Brain (organoid and tissue), 16 donors: ENCODE measurements at places on chromosomes 4 and X.

- DNase-seq = no peak
Measured at GRCh38 chr4:109576462-109576861, 16.4 kb downstream of the MCUB start.

DNA sequence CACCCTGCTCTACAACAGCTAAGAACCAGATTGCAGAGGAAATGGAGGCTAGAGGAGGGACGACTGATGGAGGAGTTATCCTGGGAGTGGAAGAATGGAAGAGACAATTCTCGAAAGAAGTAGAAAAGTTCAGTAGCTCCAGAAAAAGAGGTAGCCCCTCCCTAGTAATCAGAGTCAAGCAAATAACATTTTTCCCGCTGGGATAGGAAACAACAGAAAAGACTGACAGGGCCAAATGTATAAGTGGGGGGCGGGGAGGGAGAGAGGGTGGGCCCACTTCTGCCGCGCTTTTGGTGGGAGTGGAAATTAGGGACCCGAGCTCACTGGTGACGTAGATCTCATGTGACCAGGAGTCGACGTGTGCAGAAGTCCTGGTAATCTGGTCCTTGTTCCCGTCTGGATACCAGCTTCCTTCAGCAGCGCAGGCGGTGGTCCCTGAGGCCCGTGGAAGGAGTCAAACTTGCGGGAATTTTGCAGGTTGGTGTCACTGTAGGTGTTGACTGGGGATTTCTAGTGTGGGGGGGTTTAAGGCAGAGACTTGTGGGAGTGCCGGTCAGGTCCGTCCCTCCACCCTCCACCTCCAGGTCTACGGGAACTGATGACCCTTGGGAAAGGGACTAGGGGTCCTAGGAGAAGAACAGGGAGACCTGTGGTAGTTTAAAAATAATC, at the start of gene TCEAL9:
TSS of gene TCEAL9 (plus strand) at position 377 of the 669 bp plus-strand sequence. CDS start 1,179 bp downstream, outside the sequence.
- DNase-seq = peak; percentile 90

GRCh38 chr4:6730603-6731317, 14.8 kb downstream of the BLOC1S4 start:
- no peak for DNase-seq

GRCh38 chr4:28010577-28011240, 1150.1 kb downstream of the STIM2 start:
- no peak for DNase-seq

- peak; percentile 33 for DNase-seq
Measured at GRCh38 chr4:100022792-100023222, 72.7 kb upstream of the H2AZ1 start.

DNA sequence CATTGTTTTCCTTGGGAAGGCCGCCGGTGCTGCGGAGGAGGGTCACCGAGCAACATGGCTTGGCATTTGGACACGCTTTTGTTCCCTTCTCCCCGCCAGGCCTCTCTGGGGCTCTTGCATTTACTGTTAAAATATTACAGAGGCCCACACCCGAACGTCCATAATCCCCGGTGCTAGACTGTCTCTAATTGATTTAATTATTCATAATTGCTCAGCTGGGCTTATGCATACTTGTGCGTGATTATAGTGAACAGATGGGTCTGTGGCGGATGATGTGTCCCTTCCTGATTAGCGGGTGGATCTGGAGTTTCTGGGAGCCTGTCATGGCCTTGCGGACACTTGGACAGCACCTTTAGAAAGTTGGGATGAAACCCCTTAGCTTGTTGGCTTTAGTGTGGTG, 100.2 kb upstream of the MSX1 start:
- DNase-seq = peak; percentile 60

GRCh38 chr4:2241410-2242353, at the start of the genes HAUS3 and POLN:
Gene HAUS3, minus strand, starts transcription at chr4:2242121. Its CDS starts 1,175 bp downstream, at chr4:2240946.
Gene POLN, minus strand, starts transcription at chr4:2242121. Its CDS starts 12,890 bp downstream, at chr4:2229231.
- peak; percentile 98 for DNase-seq

- DNase-seq = no peak
Measured at GRCh38 chr4:30811296-30811695, 91.1 kb downstream of the PCDH7 start.

DNA sequence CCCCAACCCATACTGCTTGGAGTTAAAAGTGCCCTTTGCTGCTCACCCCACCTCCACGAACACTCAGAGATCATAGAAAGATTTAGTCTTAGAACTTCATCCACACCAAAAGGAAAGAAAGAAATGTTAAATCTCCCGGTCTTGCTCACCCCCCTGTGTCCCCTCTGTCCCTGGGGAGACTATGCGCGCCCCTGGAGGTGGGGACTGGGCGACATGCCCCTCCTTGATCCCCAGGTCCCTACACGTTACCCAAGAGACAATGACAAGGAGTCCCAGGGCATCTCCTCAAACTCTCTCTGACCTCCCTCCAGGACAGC, 620 bp downstream of the ITM2A start:
- no peak for DNase-seq

- no peak for DNase-seq
Measured at GRCh38 chrX:106611317-106611678, 480 bp upstream of the RADX start.

GRCh38 chr4:81505004-81505598, 33.4 kb upstream of the RASGEF1B start:
- no peak for DNase-seq

GRCh38 chr4:21226637-21227538, 526.6 kb downstream of the PACRGL start:
- DNase-seq = no peak

- no peak for DNase-seq
Measured at GRCh38 chrX:107730991-107731766, 44.4 kb downstream of the TSC22D3 start.

GRCh38 chr4:74112399-74113105, 13.6 kb upstream of the CXCL2 start:
- no peak for DNase-seq

GRCh38 chrX:287670-288069, 6.5 kb downstream of the PLCXD1 start:
- DNase-seq = no peak

DNA sequence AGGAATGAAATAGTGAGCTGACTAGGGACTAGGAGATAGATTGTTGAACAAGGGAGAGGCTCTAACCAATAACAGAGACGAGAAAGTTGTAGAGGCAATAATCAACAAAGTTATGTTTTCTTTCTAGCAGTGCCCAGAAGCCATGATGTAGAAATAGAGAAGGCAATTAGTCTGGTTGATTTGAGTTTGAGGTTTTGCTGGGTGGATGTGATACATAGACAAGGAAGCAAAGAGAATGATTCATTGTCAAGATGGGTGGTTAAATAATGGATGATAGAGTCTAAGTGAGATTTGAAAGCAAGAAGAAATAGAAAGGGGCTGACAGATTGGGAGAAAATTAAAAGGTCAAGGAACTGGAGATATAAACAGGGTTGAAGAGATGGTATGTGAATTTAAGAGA, 11.2 kb downstream of the RBM41 start:
- DNase-seq = no peak

- DNase-seq = no peak
Measured at GRCh38 chr4:182488896-182489295, 245.7 kb downstream of the TENM3 start.

DNA sequence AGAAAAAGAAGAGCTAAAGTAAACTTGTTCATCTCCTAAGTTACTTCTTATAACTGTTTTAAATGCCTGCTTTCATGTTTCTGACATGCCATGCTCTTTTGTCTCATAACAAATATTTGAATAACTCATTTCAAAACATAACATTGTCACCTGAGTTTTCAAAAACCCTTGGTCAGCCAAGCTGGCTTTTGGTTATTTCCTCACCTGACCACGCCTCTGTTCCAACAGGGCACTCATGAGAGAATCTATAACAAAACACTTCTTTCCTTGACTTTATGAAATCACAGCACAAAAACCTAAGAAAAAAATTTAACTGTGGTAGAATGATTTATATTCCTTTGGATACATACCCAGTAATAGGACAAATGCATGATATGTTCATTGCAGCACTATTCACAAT, 172.9 kb upstream of the GALNT7 start:
- no peak for DNase-seq

GRCh38 chr4:7703688-7704087, 236.0 kb downstream of the AFAP1 start:
- DNase-seq = no peak

DNA sequence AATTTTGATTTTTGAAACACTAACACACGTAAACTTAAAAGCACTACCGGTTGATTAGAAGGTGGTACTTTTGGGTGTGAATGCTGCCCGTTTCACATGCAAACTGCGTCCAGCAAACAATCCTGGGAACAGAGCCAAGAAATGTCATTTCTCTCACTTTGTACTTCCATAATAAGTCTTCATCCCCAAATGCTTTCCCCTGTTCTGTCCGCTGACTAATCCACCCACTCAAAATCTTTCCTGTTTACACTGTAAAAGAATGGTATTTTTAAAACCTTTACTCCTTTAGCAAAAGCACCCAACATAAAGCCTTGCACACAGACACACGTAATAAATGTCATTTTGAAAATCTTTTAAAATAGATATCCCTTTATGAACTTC, 39.1 kb upstream of the PDLIM5 start:
- peak; percentile 47 for DNase-seq

- DNase-seq = no peak
Measured at GRCh38 chr4:24771241-24771640, 24.1 kb upstream of the SOD3 start.

DNA sequence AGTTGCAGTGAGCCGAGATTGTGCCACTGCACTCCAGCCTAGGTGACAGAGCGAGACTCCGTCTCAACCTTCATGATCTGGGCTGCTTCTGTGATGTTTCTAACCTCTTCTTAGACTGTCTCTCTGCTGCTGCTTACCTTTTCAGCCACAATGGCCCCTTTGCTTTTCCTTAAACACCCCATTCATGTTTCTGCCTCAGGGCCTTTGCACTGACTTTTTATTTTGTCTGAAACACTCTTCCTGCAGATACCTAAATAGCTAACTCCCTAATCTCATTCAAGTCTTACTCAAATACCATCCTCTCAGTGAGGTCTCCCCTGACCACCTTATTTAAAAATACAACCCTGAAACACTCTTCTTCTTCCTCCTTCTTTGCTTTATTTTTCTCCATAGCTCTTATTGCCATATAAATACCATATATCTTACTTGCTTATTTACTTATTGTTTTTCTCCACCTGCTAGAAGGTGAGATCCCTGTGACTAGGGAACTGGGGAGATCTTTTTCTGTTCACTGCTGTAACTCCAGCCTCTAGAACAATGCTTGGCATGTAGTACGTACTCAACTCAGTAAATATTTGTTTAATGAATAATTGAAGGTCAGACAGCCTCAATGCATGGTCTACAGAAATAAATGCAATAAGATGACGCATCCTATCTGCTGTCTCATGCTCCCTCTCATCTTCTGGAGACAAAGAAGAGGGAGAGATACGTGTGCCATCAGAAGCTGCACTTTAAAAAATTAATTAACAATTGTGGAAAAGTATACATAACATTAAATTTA, 43.8 kb upstream of the SETD7 start:
- no peak for DNase-seq

GRCh38 chr4:18568600-18568999, 547.0 kb upstream of the LCORL start:
- DNase-seq = peak; percentile 67

GRCh38 chrX:44914532-44915198, 41.7 kb downstream of the KDM6A start:
- DNase-seq = no peak

- DNase-seq = no peak
Measured at GRCh38 chrX:12986164-12986779, 11.4 kb downstream of the TMSB4X start.

DNA sequence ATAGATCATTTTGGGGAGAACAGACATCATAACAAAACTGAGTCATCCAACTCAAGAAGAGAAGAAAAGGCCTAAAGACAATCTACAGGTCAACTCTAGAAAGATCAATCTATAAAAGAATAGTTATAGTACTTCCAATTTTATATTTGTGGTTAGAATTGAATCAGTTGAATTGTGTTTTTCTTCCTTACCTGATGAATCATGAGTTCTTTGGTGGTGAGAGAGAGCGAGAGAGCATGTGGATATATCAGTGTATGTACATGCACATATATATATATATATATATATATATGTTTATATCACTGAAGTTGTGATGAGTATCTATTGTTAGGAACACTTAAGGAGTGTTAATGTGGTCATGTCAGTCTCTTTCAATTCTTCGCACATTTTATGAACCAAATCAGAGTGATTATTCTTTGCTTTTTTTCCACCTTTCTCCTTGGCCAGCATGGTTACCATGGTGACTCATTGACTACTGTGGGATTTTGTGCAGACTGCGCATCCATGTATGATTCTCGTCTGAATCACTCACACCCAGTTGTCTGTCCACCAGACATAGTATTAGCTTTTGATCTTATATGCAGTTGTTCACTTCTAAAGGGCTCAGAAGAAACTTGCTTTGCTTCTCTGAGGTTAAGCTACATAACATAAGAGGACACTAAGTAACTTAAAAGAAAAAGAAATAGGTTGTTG, 90.4 kb upstream of the RAB40AL start:
- peak; percentile 7 for DNase-seq

- no peak for DNase-seq
Measured at GRCh38 chrX:13690836-13691235, 1.9 kb downstream of the RAB9A start.

GRCh38 chr4:40264995-40265909, 68.4 kb downstream of the RHOH start:
- peak; percentile 15 for DNase-seq

- DNase-seq = peak; percentile 4
Measured at GRCh38 chrX:84865113-84865512, 138.6 kb upstream of the APOOL start.

GRCh38 chrX:68669094-68669860, 21.8 kb downstream of the STARD8 start:
- DNase-seq = peak; percentile 3

- DNase-seq = no peak
Measured at GRCh38 chrX:139081965-139082364, 370.4 kb upstream of the FGF13 start.

GRCh38 chr4:87409420-87409939, 12.9 kb upstream of the NUDT9 start:
- no peak for DNase-seq

DNA sequence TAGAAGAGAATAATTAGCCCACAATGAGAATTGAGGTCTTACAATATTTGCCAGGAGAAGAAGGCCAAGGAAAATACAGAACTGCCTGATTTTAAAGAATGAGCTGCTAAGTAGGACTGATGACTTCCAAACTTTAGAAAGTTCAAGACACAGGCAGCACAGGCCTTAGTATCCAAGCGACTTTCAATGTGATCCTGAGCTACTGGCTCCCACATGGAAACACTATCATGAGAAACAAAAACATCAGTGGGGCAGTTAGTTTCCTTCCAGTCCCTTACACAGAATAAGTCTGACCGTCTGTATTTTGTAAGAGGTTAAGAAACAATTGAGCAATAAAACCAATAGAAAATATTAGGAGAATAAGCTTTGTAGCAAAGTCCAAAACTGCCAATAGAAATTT, 251.4 kb downstream of the COL25A1 start:
- no peak for DNase-seq
